ENCODE measurements at places on chromosomes 11 and 22. TPM values are rescaled to one million over a fixed set of nuclear protein-coding genes. Genes with fewer than 3 reads are reported as not detected.

Gene RIMBP3C
- polyA plus RNA-seq: 0.01 TPM

Gene BEST1
- polyA plus RNA-seq: 0.25 TPM

Gene PDE2A
- polyA plus RNA-seq: 1.4 TPM

Gene PTS
- polyA plus RNA-seq: 56.1 TPM

Gene POU2AF2
- not detected for polyA plus RNA-seq

Gene SLC37A2
- polyA plus RNA-seq: 9.7 TPM

Gene APOL3
- 0.25 TPM for polyA plus RNA-seq

Gene ALX4
- not detected for polyA plus RNA-seq

Gene RASD2
- polyA plus RNA-seq: 0.06 TPM

Gene MYO18B
- polyA plus RNA-seq: not detected

Gene MIAT
- 0.02 TPM for polyA plus RNA-seq

Gene OR2AT4
- polyA plus RNA-seq: not detected

Gene LRRN4CL
- polyA plus RNA-seq: 0.32 TPM

Gene AAMDC
- 32.7 TPM for polyA plus RNA-seq

Gene LRRC32
- polyA plus RNA-seq: 0.10 TPM

Gene MN1
- 4.6 TPM for polyA plus RNA-seq

Gene TSPAN32
- not detected for polyA plus RNA-seq

Gene KBTBD3
- polyA plus RNA-seq: 6.3 TPM

All from foreskin keratinocyte (primary cell).